ENCODE measurements at places on chromosomes 1 and 21.

DNA sequence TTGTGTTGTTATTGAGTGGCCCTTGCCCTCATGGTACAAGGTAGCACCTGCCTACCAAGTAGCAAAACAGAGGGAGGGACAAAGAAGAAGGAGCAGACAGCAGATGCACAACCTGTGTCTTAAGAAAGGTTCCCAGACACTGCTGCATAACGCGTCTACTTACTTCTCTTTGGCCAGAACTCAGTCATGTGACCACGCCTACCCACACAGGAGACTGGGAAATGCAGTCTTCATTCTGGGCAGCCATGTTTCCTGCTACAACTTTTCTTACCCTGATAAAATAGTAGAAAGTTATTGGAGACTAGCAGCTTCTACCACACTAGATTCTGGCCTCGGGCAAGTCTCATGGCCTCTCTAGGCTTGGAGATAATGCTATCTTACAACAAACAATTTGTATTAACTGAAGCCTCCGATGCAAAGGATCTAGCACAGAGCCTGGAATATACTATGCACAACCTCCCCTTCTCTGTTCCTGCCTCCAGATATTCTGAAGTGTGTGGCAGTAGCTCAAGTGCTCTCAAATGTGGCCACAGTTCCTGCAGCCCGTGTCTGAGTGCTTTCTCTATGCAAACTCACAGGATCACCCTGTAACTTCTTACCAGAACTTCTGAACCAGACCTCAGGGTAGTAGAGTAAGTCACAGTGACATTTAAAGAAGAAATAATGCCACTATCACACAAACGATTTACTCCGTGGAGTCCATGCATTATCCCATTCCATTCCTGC, 34.1 kb upstream of the BTG2 start:
- DNase-seq = no peak

DNA sequence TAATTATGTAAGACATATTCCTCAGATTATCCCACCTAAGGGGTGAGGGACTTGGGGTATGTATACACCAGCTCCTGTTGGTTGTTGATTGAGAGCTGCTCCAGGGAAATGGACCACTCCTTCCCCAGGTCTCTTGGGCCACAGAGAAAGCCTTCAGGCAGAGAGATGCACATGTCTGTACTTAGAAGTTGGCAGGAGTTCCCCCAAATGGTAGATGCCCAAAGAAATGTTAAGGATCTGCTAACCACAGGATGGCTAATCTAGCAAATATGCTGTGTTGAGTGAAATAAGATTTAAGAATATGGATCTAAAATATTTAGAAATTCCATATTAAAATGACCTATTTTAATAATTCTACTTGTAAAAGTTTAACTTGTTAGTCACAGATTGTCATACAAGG, 100.8 kb upstream of the DNAH14 start:
- DNase-seq = peak; percentile 67

GRCh38 chr1:7196036-7196911, 411.0 kb downstream of the CAMTA1 start:
- DNase-seq = no peak

- DNase-seq = no peak
Measured at GRCh38 chr1:216081445-216081844, 341.8 kb downstream of the USH2A start.

DNA sequence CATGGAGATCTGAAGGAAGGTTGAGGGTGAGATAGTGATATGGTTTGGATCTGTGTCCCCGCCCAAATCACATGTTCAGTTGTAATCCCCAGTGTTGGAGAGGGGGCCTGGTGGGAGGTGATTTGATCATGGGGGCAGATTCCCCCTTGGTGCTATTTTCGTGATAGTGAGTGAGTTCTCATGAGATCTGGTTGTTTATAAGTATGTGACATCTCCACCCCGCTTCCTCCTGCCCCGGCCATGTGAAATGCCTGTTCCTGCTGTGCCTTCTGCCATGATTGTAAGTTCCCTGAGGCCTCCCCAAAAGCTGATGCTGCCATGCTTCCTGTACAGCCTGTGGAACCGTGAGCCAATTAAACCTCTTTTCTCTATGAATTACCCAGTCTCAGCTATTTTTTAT, 451.9 kb upstream of the VAMP3 start:
- no peak for DNase-seq

GRCh38 chr1:19547814-19548213, 62.5 kb upstream of the CAPZB start:
- no peak for DNase-seq

DNA sequence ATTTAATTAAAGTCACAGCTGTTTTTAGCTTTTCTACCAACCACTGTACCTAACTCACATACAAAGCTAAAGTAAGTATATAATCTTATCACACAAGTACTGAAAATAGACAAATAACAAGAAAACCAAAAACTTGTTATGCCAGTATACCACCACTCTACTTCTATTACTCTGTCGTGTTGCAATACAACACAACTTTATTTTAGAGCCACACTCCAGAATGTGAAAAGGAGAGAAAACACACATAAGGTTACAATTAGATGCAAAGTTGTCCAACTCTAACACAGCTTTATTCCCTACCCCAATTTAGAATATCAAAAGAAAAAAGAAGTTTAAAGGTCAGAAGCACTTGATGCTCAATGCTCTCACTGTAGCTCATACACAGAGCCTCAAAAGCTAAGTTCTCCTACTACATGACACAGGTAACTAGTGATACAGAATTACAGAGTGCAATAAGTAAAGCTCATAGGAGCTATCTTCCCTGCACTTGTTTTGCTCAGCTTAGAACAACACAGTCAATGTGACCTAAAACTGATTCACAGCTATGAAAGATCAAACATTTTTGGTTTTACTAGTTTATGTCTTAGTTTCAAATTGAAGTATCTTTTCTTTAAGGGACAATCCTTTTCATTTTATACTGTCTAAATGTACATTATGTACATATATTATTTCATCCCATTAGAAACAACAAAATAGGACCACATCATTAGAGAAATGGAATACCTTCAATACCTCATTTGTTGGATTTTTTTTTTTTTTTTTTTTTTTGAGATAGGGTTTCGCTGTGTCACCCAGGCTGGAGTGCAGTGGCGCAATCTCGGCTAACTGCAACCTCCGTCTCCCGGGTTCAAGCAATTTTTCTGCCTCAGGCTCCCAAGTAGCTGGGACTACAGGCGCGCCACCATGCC, 29.2 kb downstream of the EYA3 start:
- DNase-seq = no peak

DNA sequence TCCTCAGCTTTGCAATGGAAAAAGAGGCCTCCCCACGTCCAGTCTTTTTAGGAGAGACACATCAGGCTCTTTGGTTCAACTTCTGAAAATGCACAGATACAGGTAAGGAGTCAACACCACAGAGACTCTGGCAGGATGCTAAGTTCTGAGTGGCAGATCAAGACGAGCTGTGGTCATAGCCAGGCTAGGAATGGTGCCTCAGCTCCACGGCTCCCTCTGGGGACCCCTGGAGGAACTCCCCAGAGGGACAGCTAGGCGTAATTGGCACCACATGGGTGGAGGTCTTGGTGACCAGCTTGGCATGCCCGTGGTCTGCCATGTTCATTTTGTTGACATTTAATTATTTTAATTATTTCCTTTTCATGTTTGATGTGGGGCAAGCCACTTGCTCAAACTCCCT, 206.1 kb downstream of the KAZN start:
- DNase-seq = no peak

- no peak for DNase-seq
Measured at GRCh38 chr1:112904831-112905261, 51.1 kb downstream of the SLC16A1 start.

GRCh38 chr1:241605146-241605805, 34.9 kb downstream of the CHML start:
- DNase-seq = no peak

- no peak for DNase-seq
Measured at GRCh38 chr1:178993559-178993958, 32.1 kb upstream of the FAM20B start.

GRCh38 chr1:110239441-110240430, 29.6 kb downstream of the KCNC4 start:
- DNase-seq = no peak

DNA sequence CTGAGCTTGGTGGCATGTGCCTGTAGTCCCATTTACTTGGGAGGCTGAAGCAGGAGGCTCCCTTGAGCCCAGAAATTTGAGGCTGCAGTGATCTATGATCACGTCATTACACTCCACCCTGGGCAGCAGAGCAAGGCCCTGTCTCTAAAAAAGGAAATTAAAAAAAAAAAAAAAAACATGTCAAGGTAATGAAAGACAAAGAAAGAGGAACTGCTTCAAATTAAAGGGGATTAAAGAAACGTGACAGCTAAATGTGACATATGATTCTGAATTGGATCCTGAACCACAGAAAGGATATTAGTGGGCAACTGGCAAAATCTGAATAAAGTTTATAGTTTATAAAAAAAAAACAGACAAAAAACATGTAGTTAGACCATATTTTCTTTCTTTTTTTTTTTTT, 3.8 kb upstream of the C2CD4D start:
- DNase-seq = no peak

DNA sequence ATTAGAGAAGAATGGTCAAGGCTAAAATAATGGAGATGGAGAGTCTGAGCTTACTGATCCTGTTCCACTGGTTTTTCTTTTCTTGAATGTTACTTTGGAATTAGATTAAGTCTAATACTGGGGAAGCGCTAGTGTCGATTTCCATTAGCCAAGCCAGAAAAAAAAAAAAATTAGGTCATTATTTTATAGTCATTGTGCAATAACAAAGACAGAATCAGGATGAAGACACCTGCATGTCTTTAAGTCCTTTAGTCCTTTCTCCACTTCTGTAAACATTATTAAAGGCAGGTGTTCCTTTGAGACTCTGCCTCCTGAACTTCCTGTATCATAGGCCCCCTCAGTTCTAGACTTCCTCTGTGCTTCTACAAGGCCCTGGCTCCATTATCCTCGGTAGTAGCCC, 42.8 kb downstream of the MYSM1 start:
- DNase-seq = no peak

GRCh38 chr1:61597601-61598000, 127.3 kb downstream of the TM2D1 start:
- DNase-seq = no peak

- no peak for DNase-seq
Measured at GRCh38 chr21:17119466-17120297, 393.2 kb upstream of the CXADR start.

DNA sequence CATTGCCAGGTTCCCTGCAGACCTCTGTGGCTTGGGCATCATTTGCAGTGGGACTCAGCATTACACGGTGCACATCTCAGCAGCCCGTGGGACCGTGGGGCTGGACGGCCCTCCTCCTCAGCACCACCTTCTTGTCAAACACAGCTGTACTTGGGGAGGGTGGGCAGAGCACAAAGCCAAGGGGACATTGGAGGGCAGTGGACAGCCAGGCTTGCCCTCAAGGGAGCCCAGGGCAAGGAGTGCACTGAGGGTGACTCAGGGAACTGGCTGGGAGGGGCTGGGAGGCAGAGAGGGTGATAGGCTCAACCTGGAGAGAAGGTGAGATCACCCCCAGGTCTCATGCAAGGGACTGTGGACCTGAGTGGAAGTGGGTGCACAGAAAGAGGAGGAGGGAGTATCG, 3.4 kb downstream of the CAPN9 start:
- no peak for DNase-seq

- no peak for DNase-seq
Measured at GRCh38 chr1:202213361-202214088, 19.9 kb downstream of the LGR6 start.

- DNase-seq = no peak
Measured at GRCh38 chr1:112889052-112889768, 66.8 kb downstream of the SLC16A1 start.

DNA sequence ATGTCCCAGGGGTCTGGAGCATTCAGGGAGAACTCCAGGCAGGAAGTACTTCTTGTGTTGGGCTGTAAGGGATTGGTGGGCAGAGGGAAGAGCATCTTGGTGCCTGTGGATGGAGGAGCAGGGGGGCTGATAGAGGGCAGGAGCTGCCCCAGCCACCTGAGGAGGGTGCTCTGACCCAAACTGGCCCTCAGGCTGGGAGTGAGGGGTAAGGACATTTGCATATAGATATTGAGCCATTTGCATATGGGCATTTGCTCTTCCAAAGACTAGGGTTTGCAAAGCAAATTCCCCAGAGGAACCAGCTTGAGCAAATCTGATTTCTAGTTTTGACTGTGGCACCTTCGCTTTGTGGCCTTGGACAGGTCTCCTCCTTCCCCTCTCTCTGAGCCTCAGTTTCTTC, 18.2 kb downstream of the ZNF362 start:
- DNase-seq = no peak

DNA sequence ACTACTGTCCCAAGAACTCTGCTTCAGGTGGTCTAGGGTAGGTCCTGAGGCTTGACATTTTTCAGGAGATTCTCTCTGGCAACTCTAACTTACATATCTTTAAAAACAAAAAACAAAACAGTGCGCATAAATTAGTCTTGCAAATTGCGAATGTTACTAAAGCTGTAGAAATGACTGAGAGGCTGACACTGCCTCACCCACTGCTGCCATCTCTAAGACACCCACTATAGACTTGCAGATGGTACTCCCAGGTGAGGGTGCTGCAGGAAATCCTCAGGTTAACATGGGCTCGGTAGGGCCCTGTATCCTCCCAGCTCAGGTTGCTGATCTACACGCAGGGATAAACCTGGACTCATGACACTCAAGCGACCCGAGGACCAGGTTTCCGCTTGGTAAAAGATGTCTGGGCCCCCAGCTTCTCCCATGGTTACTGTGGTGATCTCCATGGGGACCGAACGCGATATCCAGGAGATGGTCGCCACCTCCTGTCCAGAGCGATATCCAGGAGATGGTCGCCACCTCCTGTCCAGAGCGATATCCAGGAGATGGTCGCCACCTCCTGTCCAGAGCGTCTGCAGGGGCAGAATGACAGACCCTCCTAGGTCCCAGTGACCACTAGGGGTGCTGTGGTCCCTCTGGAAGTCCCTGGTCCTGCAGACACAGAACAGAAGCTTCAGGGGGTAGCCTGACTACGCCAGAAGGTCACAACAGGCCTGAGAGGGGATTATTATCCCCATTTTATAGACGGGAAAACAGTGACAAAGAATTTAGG, 16.2 kb upstream of the LY9 start:
- DNase-seq = no peak

DNA sequence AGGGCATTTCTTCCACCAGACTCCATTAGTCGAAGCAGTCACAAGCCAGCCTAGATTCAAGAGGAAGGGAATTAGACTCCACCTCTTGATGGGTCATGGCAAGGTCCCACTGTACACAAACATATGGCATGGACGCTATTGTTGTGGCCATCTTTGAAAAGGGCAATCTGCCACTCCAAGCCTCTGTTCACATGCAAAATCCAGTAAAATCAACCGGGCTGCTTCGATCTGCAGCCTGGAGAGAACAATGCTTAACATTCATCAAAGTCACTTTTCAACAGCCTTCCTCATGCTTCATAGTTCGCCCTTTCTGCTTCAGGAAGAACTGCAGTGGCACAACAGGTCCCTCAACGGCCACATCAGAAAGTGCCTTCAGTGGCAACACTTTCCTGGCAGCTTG, 28.0 kb upstream of the GJB5 start:
- no peak for DNase-seq

- DNase-seq = no peak
Measured at GRCh38 chr1:213998785-213999184, 11.0 kb downstream of the PROX1 start.

DNA sequence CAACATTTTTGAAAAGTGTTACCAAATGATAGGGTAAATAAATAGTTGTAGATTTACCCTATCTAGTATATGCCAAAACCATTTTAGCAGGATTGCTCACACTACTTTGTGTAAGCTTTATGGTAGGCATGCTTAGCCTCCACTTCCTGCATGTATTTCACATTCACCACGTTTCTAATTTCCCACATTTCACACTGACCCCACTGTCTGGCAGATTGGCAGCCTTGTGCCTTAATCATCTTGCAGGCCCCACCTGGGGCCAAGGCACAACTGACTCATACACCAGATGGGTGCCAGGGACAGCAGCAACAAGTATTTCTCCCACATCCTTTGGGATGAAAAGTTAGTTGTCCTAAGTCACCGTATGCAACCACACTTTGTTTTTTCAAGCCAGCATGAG, 21.2 kb upstream of the CENPF start:
- DNase-seq = peak; percentile 42

Data from stromal cell of bone marrow (primary cell).